ENCODE measurements at places on chromosomes 13 and 19. TPM values are rescaled to one million over a fixed set of nuclear protein-coding genes. Genes with fewer than 3 reads are reported as not detected.

The NCCRP1 gene
- total RNA-seq, result not detected

The CCDC106 gene
- total RNA-seq, result 10.2 TPM

The PGLYRP2 gene
- total RNA-seq, result not detected

The UBE2M gene
- total RNA-seq, result 52.6 TPM

The IRGC gene
- total RNA-seq, result not detected

The LILRA5 gene
- not detected for total RNA-seq

The POSTN gene
- total RNA-seq, result 38.0 TPM

The ZNF556 gene
- under 0.01 TPM for total RNA-seq

The SBK2 gene
- not detected for total RNA-seq

The SKA3 gene
- total RNA-seq, result 6.1 TPM

The LCP1 gene
- total RNA-seq, result 0.51 TPM

The CEACAM7 gene
- total RNA-seq, result not detected

The MCOLN1 gene
- total RNA-seq, result 4.0 TPM

The NPHS1 gene
- not detected for total RNA-seq

The SIX5 gene
- 11.6 TPM for total RNA-seq

The MBD3L4 gene
- total RNA-seq, result not detected

The CYP4F3 gene
- not detected for total RNA-seq

The WTIP gene
- total RNA-seq, result 38.5 TPM

- no peak for DNase-seq
Observed at GRCh38 chr19:4052993-4053422, 13.7 kb downstream of the ZBTB7A start.

GRCh38 chr13:25857830-25858229 is 194.0 kb downstream of the SHISA2 start:
- no peak for DNase-seq

DNA sequence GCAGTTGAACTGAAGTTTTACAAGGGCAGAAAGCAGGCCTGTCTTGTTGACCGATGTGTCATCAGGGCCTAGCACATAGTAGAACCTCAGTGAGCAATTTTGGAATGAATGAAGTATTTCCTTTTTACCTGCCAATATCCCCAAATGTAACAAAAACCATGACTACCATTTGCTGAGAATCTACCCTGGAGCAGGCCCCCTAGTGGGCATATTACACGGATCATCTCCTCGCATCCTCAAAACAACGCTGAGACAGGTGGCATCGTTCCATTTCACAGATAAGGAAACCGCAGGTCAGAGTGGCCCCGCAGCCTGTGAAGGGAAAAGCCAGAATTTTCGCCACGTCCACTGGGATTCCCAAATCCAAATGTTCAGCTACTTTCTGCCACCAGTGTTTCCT is 77.9 kb downstream of the CACNA1A start:
- DNase-seq, result peak; percentile 9

DNA sequence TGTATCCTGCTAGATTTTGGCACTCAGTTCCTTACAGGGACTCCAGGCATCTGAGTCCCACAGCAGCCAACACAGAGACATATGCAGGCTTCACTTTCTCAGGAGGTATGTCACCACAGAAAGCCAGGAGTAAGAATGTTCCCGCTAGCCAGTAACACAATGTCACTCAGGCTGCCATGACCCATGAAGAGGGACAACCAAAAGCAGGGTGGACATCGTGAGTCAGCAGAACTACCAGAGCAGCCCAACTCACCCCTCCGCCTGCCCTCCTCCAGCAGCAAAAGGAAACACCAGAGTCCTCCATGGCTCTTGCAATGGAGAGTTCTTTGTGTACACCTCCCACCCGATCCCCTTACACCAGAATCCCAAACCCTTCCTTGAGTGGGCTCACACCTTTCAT is 95.4 kb downstream of the CRYL1 start:
- DNase-seq, result no peak

- DNase-seq, result no peak
Observed at GRCh38 chr13:109249780-109250528, 536.4 kb downstream of the IRS2 start.

GRCh38 chr13:81171065-81171647 is 830.2 kb upstream of the SPRY2 start:
- DNase-seq, result peak; percentile 34

GRCh38 chr19:12952488-12953137 is 4.4 kb downstream of the GADD45GIP1 start:
- peak; percentile 87 for DNase-seq

GRCh38 chr13:45194081-45194939 is 6.5 kb downstream of the KCTD4 start:
- DNase-seq, result peak; percentile 77

GRCh38 chr13:28140433-28141125 is 2.2 kb downstream of the PAN3 start:
- peak; percentile 32 for DNase-seq

- DNase-seq, result no peak
Observed at GRCh38 chr13:58480061-58480460, 848.5 kb downstream of the PCDH17 start.

GRCh38 chr19:55145232-55145631 is 3.8 kb downstream of the TNNT1 start:
- no peak for DNase-seq

DNA sequence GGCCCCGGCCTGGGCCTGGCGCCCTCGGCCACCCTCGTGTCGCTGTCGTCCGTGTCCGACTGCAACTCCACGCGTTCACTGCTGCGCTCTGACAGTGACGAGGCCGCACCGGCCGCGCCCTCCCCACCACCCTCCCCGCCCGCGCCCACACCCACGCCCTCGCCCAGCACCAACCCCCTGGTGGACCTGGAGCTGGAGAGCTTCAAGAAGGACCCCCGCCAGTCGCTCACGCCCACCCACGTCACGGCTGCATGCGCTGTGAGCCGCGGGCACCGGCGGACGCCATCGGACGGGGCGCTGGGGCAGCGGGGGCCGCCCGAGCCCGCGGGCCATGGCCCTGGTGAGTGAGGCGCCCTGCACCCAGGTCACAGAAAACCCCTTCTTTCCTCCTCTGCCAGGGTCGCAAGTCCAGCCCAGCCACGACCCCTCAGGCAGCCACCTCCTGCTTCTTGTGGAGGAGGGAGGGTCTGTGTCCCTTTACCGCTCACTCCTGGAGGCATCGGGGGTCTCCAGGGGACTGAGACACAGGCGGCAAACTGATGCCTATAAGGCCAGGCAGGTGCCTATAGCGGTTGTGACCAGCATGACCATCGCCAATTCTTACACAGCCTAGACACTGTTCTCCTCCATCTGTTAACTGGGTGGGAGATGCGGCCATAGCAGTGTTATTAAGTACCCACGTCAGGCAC is 4.2 kb downstream of the TTC9B start:
- no peak for DNase-seq

- DNase-seq, result peak; percentile 94
Observed at GRCh38 chr13:99067159-99067985, 89.5 kb upstream of the DOCK9 start.

DNA sequence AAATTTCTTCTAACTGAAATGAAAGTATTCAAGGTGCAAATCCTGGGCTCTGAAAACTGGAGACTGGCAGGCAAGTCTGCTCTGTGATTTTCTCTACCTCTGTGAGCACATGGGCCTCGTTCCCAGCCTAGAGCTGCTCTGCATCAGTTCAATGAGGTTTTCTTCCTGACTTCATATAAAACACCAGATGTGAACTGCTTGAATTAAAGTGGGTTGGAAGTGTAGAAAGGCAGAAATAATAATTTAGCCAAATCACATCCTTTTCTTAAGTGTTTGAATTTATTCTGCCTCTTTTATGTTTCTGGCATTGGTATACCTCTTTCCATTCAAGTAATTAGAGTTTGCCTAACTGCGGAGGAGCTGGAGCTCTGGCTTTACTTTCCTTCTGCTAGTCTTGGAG is 540.8 kb downstream of the OLFM4 start:
- no peak for DNase-seq

GRCh38 chr19:55247621-55248099 is 11.2 kb downstream of the PPP6R1 start:
- DNase-seq, result no peak

GRCh38 chr19:51020988-51021651 is 1.6 kb upstream of the KLK10 start:
- DNase-seq, result peak; percentile 32

- no peak for DNase-seq
Observed at GRCh38 chr19:5914946-5915781, 1.1 kb downstream of the CAPS start.

DNA sequence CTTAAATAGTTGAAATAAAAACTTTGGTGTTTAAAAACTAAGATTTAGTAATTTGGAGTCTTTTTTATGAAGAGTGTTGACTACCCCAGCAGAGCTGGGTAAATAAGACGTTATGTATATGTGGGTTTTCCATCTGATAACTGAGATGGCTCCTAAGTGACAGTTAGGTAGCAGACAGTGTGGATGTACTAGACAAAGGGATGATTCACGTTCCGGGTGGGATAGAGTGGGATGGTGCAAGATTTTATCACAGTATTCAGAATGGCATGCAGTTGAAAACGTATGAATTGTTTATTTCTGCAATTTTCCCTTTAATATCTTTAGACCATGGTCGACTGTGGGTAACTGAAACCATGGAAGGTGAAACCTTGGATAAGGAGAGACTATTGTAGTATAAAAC is 50.4 kb downstream of the NAA16 start:
- DNase-seq, result peak; percentile 23

GRCh38 chr19:47243776-47244547 is 12.4 kb upstream of the CCDC9 start:
- peak; percentile 97 for DNase-seq

DNA sequence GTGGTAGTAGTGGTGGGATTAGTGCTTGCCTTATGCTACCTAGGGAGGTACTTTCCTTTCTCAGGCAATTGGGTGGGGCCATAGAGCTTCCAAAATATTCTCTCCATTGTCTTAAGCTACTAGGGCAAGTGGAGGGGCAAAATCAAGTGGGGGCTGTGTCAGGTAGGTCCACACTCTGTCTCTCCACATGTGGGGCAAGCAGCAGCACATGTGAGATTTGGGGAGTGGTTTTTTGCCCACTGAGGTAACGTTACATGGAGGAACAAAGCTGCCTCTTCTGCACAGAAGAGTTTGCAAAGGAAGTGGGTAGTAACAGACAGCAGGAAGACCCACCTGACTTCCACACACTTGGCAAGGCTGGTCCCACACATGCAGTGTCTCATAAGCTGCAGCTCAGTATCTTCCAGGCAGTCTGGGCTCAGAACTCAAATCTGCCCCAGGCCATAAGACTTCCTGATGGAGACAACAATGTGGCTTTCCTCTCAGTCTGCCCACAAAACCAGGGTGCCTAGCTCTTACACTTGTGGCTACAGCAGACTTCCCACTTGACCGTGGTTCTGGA is 1581.5 kb upstream of the PCDH20 start:
- DNase-seq, result no peak

DNA sequence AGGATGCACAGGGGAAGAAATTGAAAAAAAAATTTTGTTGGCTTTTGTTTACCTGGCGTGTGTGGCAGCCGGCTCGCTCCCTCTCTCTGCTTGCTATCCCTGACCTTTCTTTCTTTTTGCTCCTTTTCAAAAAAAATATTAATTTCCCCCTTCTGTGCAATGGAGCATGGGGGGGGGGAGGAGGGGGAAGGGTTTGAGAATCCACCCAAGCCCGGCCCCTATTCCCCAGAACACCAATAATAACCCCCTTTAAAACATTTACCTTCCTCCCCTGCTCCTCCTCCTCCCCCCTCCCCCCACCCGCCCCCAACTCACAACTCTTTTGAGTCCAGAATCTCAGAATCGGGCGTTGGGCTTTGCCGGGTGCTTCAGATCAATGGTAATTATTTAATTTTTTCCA is 28.4 kb downstream of the NFIX start:
- peak; percentile 53 for DNase-seq

GRCh38 chr13:91145571-91146205 is 201.8 kb upstream of the MIR17HG start:
- no peak for DNase-seq

DNA sequence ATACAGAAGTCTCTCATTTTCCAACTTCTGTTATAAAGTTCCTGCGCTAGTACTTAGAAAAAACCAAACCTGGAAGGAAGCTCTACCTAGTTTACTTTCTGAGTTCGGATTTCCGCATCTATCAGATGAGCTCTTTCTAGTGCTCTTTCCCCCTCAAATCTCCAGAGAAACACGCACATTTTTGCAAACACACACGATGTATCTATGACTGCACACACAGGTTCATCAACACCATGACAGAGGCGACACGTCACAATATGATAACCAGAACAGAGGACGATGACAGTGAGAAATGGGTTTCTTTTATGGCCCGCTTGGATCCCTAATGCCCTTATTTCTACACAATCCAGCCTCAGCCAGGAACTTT is 629 bp upstream of the LRRC63 start:
- DNase-seq, result peak; percentile 3

GRCh38 chr19:16435999-16436650 is 35.6 kb downstream of the EPS15L1 start:
- DNase-seq, result peak; percentile 61

DNA sequence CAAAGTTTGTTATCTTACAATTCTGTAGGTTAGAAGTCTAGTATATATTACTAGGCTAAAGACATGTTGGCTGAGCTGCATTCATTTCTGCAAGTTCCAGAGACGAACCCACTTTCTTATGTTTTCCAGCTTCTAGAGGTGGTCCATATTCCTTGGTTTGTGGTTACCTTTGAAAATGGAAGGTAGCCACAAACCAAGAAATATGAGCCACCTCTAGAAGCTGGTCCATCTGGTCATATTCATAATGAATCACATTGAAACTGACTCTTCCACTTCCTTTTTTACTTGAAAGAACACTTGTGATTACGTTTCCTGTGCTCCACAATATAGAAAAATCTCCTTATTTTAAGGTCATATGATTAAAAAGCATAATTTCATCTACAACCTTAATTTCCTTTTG is 943.0 kb upstream of the PCDH9 start:
- no peak for DNase-seq

GRCh38 chr13:70568571-70568970 is 460.3 kb upstream of the KLHL1 start:
- DNase-seq, result peak; percentile 16

DNA sequence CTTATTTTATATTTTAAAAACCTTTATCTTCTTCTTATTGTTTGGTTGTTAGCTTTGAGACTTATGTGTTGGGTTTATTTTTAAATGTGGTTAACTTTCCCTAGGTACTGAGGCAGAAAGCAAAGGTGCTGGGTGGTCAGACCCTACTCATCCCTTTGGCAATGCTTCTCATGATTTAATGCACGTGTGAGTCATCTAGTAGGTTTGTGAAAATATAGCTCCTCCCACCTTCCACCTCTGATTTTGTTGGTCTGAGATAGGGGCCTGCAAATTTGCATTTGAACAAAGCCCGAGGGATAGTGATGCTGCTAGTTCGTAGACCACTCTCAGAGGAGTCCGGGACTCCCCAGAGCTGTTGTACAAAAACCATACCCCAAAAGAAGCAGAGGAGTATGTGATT is 771.3 kb upstream of the ARGLU1 start:
- peak; percentile 47 for DNase-seq

DNA sequence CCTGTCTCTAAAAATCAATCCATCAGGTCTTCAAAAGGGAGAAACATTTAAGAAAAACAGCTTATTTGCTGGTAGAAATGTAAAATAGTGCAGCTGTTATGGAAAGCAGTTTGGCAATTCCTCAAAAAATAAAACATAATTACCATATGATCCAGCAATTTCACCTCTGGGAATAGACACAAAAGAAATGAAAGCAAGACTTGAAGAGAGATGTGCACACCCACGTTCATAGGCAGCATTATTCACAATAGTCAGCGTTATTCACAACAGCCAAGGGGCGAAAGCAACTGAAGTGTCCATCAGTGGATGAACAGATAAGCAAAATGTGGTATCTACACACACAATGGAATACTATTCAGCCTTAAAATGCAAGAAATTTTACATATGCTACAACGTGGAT is 45.1 kb upstream of the DOCK9 start:
- DNase-seq, result no peak

- DNase-seq, result no peak
Observed at GRCh38 chr19:30225676-30226463, 146.3 kb upstream of the ZNF536 start.

GRCh38 chr19:45526143-45526542 is 18.9 kb downstream of the VASP start:
- peak; percentile 58 for DNase-seq
